ENCODE measurements at places on chromosomes 1 and 21.

- DNase-seq, result no peak
These were observed 474.5 kb downstream of the PTPRC start for GRCh38 chr1:199113265-199113869.

GRCh38 chr1:43304314-43304681 is 3.5 kb downstream of the TIE1 start:
- no peak for DNase-seq

GRCh38 chr1:37478890-37479254 is 4.5 kb downstream of the ZC3H12A start:
- peak; percentile 32 for DNase-seq

- no peak for DNase-seq
These were observed 34.8 kb upstream of the PSMG1 start for GRCh38 chr21:39218082-39218409.

DNA sequence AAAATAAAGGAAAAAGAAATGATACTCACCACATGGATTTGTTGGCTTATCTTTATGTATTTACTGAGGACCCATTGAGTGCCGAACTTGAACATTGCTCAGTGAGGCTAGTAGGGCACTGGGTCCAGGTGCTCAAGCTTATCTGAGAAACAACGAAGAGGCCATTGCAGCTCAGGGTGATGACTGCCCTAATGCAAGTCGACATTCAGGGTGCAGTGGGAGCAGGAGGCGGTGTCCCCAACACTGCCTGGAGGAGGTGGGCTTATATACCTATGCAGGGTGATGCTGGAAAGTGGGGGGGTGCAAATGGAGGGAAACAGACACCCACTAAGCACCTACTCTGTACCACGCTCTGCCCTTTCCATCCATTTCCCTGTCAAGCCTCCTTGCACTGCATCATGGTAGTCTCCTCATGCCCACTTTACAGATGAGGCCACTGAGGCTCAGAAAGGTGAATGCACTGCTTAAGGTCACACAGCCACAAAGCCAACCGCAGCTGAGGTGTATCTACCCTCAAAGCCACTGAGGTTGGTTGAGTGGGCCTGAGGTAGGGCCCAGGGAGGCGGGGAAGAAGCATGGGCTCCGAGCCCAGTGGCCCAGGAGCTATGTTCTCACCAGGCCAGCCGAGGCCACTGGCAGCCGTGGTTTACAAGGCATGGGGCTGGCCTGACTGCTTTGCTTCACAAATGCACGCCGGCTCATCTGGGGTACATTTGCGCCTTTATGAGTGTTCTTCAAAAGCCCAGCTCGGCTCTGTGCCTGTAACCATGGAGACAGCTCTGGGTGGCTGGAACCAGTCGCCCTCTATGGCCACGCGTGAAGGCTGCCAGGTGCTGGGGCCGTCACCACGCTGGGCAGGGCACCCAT is 103.8 kb downstream of the EPHB2 start:
- no peak for DNase-seq

DNA sequence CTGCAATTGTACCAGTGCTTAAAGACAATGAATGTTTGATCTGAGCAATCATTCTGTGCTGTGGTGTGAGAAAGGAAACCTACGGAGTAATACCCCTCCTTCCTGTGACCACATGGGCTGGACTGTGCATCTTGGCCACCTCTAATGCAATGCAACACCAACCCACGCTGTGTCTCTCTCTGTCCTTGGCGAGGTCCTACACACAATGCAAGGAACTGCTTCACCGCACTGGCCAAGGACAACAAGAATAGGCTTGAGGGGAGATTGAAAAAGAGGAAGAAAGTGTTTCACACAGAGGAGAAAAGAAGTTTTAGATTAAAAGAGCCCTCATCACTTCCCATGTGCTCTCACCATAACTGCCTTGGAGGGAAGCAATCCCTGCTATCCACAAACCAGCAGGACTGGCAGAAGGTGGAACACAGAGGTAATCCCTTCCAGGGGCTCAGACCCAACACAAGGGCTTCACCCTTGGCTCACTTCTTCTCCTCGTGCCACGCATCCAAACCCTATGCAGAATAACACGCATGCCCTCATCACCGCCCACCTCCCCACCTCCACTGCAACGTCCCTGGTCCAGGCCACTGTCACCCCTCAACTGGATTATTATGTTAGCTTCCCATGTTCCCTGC is 112.5 kb upstream of the ERG start:
- no peak for DNase-seq

- peak; percentile 64 for DNase-seq
These were observed 630 bp downstream of the ACP6 start for GRCh38 chr1:147669469-147670318.

DNA sequence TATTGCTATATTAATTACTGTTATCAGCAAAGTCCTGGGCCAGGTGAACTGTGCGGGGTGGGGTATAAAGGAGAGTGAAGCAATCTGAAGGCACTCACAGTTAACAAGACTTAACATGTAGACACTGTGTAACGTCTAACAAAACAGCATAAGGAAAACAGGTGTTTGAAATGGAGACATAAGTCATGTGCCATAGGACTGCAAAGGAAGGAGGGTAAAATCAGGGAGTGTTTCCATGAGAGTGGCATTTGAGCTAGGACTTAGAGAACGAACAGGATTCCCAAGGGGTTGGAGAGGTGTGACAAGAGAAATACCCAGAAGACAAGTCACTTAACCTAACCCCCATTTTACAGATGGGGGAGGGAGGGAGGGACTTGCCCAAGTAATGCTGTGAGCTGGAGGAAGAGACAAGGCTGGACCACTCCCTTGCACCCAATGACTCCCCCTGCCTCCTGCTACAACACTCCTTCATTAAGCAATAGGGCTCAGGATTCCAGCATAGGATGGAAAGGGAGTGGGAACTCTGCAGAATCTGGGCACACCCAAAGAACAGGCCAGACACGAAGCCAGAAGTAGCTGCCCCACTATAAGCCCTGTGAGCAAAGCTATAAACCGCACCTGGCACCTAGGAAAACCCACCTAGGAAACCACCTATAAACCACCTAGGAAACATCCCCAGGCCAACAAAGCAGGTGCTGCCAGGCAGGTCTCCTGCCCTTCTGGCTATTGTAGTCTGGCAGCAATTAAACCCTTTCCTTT is 6.6 kb downstream of the PEF1 start:
- DNase-seq, result no peak

DNA sequence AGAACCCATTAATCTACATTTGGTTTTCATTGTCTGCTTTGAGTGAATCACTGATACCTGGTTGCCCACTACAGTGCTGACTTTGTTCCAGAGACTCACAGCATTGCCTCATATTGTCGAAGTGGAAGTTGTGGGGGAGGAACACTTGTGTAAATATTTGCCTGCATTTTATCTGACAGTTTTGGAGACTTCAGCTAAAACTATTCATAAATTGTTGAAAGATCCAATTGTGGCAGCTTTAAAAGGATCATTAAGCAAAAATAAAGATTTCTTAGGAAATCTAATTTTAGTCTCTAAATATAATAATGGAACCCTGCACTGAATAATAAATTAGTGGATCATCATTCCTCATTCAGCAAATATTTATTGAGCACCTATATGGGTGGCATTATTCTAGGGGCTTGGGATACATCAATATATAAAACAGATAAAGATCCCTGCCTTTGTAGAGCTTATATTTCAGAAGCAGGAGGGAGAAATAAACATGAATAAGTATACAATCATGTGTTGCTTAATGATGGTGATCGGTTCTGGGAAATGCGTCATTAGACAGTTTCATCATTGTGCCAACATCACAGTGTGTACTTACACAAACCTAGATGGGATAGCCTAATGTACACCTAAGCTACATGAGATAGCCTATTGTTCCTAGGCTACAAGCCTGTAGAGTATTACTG is 73.5 kb downstream of the OSBPL9 start:
- no peak for DNase-seq

DNA sequence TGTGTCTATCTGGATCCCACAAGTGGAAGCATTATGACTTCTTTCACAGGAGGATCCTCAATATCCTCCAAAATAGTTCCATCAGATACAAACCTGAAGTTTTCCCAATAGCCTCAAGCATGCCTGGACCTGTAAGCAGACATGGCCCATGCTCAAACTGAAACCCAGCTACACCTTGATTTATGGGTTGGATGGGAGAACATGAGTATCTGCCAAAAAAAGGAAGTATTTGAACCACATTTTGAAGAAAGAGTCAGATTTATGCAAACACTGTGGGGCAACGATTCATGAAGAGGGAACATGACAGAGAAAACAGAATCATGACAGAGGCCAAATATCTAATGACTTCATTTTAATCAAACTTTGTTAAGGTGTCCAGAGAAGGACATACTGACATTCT is 351.0 kb upstream of the NFIA start:
- no peak for DNase-seq

DNA sequence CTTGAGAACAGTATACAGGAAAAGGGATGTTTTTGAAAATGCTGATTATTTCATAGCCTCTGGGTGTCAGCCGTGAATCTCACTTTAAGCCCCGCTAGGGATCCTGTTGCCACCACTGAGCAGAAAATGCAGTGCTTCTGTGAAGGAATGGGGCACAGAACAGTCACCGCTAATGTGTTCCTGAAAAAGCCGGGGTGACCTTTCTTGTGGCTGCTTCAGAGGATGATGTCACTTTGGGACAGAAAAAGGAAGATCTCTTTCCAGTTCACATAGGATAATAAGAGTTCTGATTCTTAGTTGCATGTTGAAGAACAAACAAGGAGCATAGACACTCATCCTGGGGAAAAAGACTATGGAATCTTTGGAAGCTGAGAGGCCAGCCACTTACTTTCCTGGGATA is 349.6 kb downstream of the DISC1 start:
- DNase-seq, result no peak

GRCh38 chr1:153190373-153190772 is 12.9 kb upstream of the LELP1 start:
- DNase-seq, result no peak

DNA sequence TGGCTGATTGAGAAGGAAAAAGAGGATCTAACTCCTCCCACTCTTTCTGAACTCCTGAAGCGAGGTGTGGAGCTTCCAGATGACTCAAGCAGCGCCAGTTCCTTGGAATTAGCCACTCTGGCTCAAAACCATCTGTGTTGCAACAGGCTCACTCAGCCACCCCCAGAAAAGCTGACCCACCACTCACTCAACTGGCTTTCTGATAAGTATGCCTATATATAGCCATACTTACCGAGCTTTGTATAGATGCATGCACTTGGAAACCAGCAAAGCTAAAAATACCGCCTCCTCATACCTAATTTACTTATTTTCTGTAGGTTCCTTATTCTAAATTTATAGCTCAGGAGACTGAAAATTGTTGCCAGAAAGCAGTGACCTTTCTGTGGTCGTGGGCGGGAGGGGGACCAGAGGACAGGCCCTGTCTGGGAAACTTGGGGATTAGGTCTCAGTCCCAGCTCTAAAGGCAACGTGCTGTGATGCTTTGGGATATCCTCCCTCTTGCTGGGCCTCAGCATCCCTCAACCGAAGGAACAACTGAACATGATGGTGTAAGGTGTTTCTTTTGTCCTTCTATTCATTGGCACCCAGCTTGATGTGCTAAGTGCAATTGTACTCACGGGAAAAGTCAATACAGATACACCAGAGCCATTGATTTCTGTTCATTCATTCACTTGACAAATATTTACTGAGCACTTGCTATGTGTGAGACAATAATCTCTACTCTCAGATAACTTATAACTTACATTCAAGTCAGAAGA is 65.7 kb downstream of the NENF start:
- no peak for DNase-seq

- DNase-seq, result peak; percentile 81
These were observed 36.6 kb downstream of the RABIF start for GRCh38 chr1:202852163-202852904.

DNA sequence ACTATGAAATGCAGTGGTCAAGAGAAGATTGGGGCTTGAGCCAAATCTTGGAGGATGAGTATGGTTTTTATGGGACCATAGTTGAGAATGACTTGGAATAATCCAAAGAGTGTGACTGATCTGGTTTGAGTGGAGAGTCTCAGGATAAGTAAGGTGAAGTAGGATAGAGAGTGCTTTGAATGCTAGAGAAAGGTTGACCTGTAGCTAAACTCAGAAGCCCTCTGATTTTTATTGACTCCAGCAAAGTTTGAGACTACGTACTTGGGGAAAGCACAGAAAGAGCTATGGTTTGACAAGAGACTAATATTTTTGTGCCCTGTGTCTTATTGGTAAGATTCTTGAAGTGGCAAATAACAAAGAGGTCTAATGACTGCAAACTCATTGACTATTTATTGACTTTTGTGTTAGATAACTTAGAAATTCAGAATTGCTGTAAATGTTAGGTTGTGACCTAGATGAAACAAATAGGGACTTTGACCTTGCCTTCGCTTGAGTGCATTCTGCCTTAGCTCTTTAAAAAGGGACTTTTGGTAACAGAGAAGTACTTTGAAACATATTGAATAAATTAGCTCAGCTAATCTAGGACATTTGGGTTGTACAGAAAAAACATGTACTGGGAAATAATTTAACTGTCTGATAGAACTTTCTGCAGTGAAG is 35.1 kb downstream of the UAP1 start:
- no peak for DNase-seq

DNA sequence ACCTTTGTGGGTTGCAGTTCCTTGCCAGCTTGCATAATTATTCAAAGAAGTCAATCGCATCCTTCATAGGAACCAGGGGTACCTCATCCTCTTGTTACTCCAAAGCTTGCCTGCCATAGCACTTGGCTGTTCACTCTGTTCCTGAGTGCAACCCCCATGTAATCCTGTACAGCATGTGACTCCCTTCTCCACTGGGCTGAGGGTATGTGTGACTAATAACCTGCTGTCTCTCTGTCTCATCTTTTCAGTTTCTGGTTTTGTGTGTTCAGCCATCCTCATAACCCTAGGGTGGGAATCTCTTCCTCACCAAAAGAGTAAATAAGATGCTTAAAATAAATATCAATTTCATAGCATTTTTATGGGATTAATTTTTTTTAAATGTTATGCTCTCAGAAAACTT is 351.9 kb downstream of the S1PR1 start:
- DNase-seq, result no peak

- DNase-seq, result no peak
These were observed 25.7 kb upstream of the ATP2B4 start for GRCh38 chr1:203600782-203601513.

- no peak for DNase-seq
These were observed 1.7 kb upstream of the OPTC start for GRCh38 chr1:203492082-203492747.

- DNase-seq, result no peak
These were observed 1258.8 kb upstream of the B3GALT2 start for GRCh38 chr1:194445244-194445643.

GRCh38 chr21:29018540-29018939 is 609 bp downstream of the RWDD2B start:
- peak; percentile 31 for DNase-seq

DNA sequence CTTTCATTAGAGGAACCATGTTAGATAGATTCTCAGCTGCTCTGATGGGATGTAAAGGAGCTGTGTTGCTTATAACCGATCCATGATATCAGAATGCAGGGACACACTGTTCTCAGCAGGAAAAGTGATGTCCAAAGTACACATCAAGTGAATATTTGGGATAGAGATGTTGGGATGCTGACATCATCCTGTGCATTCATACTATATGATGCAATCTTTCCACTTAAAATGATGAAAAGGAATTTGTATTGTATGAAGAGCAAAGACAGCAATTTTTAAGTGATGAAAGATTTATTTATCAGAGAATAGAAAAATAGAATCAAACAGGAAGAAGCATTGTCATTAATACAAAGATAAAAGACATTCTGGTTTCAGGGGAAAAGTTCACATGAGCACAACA is 110.1 kb downstream of the ERG start:
- no peak for DNase-seq

Measured in GM13976 (cell line).